Immature natural killer cell (primary cell): ENCODE measurements at places on chromosomes 16 and 17.
A peak's percentile ranks its signal among the peaks of the same experiment; 100 is the strongest.

- DNase-seq: no peak
Measured at GRCh38 chr16:27766236-27766925, 216.4 kb downstream of the KATNIP start.

- no peak for DNase-seq
Measured at GRCh38 chr17:78995022-78995760, 14.4 kb downstream of the CANT1 start.

GRCh38 chr16:75131081-75131480, 14.5 kb upstream of the LDHD start:
- DNase-seq: no peak

DNA sequence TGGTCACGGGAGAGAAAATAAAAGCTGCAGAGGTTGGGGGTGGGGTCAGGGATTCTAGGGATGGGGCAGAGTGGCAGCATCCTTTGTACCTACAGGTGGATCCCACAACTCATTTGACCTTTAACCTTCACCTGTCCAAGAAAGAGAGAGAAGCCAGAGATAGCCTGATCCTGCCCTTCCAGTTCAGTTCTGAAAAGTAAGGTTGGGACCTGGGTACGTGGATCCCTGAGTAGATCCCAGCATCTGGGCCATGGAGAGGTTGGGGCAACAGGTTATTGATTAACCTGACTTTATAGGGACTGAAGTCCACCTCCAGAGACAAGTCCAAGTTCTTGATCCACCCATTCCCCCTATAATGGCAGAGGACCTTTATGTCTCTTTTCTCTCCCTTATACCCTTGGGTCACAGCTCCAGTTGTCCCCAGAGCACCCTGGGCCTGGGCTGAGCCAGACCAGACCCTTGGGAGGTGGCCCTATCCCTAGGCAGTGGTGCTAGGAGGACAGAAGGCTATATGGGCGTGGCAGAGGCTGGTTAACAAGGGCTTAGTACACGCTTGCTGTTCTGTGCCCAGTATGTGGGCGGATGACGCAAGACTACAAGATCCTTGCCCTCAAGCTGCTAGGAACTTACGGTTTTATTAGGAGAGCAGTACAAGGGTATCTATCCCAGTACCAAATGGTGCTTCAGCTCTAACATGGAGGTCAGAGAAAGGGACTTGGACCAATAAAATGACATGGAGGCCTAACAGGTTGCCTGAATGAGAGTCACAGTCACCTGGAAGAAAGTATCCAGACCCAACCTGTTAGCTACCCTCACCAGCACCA, 3.3 kb downstream of the CLDN7 start:
- no peak for DNase-seq

- no peak for DNase-seq
Measured at GRCh38 chr17:39213852-39214251, 11.9 kb downstream of the STAC2 start.

DNA sequence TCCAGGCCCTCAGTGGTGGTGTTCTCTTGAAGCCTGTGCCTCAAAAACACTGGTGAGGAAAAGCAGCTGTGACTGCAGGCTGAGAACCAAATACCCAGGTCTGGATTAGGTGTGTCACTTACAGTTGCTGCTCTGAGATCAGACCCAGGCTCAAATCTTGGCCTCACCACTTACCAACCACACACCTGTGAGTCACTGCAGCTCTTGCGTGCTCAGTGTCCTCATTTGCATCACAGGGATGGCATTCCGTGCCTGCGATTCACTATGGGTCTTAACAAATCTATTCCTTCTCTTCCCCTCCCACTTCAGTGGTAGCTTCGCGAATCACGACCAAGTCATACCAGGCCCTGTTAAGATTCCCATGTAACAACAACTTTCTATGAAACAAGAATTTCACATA, 233.4 kb upstream of the HSBP1 start:
- no peak for DNase-seq

GRCh38 chr17:71636644-71637043, 484.2 kb upstream of the SOX9 start:
- DNase-seq: no peak

GRCh38 chr17:538181-538973, 176.3 kb downstream of the VPS53 start:
- DNase-seq: no peak

GRCh38 chr16:14465799-14466198, 164.3 kb downstream of the PARN start:
- no peak for DNase-seq

DNA sequence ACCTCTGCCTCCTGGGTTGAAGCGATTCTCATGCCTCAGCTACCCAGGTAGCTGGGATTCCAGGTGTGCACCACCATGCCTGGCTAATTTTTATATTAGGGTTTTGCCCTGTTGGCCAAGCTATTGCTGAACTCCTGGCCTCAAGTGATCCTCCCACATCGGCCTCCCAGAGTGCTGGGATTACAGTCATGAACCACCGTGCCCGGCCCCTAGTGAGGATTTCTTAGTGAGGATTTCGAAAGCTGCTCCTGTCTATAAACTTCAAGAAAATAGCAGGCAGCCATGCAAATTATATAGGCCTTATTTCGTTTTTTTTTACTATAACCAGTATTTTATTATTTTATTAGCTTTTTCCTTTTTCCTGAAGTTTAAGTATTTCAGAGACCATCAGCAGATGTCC, 41.6 kb downstream of the EPN2 start:
- DNase-seq: no peak

DNA sequence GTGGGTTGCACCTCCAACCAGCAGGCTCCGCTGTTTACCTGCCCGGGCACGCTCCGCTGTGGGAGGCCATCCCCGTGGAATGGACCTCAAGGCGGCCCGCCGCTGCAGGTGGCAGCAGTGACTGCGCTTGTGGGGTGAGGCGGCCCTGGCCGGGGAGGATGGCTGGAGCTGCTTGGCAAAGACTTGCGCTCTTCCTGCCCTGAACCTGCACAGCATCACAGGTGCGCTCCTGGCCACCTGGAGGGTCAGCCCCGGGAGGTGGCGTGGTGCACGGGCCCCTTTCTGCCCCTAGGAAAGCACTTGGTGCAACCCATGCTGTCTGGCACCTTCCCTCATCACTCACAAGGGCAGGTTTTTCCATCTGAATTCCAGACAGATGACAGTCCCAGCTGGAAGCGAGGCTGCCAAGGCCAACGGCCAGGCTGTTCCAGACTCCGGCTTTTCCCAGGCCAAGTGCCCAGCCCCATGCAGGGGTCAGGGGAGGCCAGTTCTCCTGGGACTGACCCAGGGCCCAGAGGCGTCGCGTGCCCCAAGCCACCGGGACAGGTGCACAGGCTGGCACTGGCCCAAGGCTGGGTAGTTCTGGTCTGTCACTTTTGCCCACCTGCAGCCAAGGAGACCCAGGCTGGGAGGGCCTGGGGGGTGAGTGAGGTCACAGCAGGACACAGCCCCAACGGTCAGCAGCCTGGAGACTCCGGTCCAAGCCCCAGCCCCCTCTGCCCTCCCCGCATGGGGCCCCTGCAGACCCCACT, 13.3 kb downstream of the UTS2R start:
- DNase-seq: no peak

DNA sequence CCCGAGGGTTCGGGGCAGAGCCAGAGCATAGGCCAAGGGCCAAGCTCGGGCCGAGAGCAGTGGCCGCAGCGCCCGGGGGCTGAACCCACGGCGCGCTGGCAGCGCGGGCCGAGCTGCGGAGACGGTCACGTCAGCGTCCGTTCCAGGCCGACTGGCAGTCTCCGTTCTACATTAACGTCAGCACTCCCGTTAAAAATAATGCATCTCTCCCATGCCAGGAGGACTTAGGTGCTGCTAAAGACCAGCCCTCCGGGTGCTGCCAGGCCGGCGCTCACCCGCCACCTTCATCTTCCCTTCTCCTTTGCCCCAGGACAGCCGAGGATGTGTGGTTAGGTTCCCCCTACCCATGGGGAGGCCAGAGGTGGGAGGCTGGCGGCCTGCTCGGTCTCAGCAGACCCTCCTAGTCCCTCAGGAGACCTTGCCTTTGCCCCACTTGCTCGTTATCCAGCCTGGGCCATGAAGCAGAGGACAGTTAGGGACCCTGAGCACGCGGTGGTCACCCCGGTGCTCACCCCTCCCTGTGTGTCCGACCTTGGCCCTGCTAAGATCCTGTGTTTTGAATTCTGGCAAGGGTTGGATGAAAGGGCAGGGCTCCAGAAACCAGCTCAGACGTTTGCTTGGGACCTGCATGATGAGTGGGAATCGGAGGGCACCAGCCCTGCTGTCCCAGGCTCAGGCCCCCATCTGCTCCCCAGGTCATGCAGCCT, 572 bp downstream of the MPG start:
- DNase-seq: no peak

GRCh38 chr16:72921620-72922019, 126.3 kb downstream of the ZFHX3 start:
- no peak for DNase-seq

DNA sequence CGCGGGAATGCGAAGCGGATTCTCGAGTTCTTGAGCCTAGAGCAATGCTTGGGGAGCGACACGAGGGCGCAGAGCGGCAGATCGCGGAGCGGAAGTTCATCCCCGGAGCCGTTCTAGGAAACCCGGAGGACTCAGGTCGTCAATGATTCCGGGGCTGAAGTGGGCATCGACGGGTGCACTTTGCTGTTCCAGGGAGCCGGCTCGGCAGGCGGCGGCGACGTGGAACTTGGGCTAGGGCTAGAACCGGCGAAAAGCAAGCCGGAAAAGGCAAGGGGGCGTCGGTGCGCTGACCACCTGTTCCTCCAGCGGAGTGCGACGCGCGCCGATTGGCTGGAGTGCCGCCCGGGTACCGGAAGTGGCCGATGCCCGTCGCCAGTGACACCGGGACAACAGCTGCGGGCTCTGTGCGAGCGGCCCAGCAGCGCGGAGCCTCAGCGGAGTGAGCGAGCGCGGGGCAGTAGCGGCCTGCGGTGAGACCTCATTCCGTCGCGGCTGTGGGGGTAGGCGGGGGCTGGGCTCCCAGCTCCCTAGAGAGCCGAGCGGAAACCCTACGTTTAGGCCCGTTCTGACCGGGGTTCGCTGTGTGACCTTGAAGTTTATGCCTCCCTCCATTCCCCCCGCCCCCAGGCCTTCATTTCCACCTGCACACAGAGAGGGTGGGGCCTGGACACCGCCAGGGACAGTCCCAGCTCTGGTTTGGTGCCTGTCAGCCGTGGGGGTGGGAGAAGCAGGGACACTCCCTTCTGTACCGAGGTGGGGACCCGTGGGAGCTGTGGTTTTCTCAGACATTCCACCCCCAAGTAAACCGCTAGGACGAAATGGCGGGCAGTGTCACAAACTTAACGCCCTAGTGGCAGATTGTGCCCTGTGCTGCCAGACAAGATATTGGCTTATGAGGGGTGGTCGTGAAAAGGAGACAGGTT, at the start of gene ZFP3:
Gene ZFP3, plus strand, starts transcription at position 362 of the 923 bp plus-strand sequence. CDS start 13,038 bp downstream, outside the sequence.
- DNase-seq: peak; percentile 87

DNA sequence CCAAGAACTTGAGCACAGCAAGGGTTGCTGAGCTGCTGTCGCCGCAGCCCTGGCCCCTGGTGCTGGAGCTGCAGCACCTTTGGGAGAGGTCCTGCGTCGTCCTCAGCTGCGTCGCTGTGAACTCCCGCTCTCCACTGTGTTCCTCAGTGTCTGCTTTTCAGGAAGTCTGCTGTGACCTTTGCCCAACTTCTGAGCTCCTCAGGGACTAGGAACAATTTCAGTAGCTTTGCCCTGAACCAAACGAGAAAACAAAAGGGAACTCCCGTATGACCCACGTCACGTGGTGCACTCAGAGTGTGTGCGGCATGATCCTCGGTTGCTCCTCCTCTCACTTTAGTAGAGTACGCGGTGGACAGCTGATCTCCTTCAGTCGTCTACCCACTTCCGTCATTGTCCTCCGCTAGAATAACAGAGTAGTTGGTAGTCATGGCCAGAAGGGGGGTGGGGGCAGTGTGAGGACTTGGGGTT, 44.2 kb downstream of the WDR45B start:
- DNase-seq: no peak

DNA sequence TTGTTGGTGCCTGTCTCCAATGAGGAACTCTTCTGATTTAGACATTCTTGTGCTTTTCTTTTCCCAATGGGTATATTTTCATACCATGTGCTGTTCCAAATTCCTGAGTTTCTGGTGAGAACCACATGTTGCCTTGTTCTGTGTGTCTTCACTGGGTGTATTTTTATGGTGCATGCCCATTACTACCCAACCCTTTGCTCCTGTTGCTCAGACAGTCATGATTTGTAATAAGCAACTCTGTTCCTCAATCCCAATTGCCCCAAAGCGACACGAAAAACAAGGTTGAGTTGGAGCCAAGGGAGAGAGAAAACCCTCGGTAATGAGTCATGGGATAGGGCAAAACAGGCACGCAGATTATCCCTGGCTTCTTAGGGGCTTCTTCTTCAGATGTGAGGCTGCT, 101.8 kb downstream of the ABCA8 start:
- no peak for DNase-seq

DNA sequence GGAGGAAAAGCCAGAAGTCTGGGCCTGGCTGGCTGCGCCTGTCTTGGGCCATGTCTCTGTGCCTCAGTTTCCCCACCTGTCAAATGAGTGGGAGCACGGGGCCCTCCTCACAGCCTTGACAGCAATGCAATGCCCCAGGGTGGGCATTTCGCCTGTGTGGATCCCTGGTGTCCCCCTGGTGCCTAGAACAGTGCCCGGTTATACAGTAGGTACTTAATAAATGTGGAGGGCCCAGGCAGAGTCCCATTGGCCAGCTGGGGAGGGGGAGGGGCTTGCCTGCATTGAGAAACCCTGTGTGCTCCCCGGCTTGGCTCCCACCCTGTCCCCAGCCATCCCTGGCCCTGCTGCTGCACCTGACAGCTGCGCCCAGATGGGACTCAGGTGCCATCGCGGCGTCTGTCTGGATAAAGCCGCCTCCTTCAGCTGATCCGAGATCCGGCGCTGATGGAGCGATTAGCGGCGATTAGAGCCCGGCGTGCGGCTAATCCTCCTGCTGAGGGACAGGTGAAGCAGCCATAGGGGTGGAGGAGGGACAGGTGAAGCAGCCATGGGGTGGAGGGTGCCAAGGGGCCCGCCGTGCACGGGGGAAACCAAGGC, 12.4 kb downstream of the ZFPM1 start:
- no peak for DNase-seq

DNA sequence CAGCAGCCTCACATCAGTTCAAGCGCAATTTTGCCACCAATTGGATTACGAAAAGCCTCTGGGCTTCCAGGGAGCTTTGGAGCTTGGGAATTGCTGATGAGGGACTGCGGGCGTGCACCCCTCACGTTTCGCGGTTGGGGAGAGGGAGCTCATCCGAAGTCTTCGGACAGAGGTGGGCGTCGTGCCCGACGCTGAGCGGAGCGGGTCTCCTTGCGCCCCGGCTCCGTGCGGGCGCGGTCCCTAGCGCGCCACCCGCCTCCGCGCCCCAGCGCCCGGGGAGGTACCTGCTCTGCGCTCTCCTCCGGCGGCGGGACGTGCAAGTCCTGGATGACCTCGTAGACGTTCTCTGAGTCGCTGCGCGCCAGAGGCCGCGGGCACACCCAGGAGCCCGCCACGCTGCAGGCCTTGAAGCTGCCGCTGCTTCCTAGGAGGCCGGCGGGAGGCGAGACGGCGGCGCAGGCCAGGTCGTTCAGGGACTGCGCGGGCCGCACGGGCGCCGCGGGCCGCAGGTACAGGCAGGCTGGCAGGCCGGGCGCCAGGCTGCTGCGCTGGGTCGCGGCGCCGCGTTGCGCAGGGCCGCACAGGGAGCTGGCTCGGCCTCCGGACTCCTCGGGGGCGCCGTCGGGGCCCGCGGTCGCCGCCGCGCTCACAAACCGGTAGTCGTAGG, 3.2 kb downstream of the ARHGAP27 start:
- DNase-seq: no peak

GRCh38 chr16:4053301-4053845, 62.9 kb downstream of the ADCY9 start:
- DNase-seq: peak; percentile 18
